NCI-H2171 treated with DMSO at 0.1 percent for 48 hours (cell line): ENCODE measurements at places on chromosomes 3 and 15.
A peak's percentile ranks its signal among the peaks of the same experiment; 100 is the strongest.

- DNase-seq, result no peak
Measured at GRCh38 chr3:18649666-18650363, 224.7 kb upstream of the SATB1 start.

GRCh38 chr3:158700559-158700958 is 28.1 kb upstream of the LXN start:
- DNase-seq, result no peak

DNA sequence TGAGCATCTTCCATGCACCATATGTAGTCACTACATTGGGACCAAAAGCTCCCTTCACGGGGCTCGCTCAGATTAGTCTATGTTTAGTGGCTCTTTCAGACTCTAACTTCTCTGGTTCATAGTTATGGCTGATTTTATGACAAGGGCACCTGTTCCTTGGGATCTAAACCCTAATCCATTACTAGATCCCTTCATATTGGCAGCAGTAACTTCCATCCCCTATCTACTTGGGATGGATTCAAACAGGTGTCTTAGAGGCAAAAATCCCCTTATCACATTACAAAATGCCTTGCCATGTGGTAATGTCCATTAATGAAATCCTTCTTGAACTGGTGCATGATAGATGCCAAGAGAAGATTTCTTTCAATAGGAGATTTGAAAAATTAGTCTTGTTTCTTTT is 96.7 kb upstream of the TP63 start:
- DNase-seq, result no peak

DNA sequence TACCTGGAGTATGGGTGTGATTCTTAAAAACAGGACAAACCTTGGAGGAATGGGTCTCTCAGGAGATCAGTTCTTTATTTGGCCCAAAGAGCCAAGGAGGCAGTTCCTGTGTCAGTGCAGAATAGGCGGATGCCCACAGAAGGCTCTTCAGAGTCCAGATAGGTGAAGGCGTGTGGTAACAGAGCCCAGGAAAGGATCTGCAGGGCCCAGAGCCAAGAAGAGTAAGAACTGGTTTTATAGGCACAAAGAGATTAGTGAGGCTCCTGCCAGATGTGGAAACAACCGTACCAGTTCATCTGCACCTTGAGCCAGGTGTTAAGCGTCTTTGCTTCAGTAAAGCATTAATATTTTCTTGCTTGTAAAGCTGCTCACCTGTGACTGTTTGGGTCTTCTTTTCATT is 140.1 kb upstream of the BFSP2 start:
- no peak for DNase-seq

- no peak for DNase-seq
Measured at GRCh38 chr15:81950841-81951414, 94.9 kb downstream of the MEX3B start.

- no peak for DNase-seq
Measured at GRCh38 chr15:39340903-39341645, 239.8 kb upstream of the THBS1 start.

GRCh38 chr15:100860829-100861510 is 18.7 kb upstream of the ALDH1A3 start:
- no peak for DNase-seq

GRCh38 chr3:58521917-58522631 is 14.9 kb downstream of the ACOX2 start:
- no peak for DNase-seq

- DNase-seq, result no peak
Measured at GRCh38 chr3:78668302-78668701, 1099.5 kb downstream of the ROBO1 start.

DNA sequence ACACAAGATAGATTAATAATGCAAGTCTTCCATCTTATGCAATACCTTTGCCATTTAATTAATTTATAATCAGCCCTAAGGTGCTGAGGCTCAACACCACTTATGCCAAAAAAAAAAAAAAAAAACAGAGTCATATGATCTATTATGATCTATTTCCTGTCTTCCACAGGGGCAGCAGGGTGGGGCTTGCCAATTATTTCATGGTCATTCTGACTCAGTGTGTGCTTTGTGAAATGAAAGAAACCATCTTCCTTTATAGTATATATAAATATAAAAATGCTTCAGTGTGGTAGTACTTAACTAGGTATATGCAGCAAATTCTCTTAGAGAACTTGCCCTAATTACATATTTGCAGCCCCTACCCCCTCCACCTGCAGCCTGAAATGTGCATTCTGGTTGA is 7.2 kb upstream of the RARB start:
- no peak for DNase-seq

DNA sequence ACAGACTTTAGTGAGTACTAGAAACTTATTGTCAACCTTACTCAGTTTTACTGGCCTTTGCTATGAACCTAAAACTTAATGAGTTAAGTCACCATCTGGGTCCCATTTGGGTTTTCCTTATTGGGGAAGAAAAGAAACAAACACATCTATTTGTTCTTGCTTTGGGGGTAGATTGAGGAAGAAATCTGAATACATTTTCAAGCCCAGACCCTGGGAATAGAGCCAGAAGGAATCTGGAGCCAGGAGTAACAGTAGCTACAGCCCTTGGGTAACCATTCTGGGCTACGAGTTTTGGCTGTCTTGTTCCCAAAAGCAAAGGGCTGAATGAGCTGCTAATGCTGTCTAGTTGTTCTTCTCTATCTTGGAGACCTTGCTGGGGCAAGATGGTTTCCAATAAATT is 16.5 kb downstream of the SLC12A1 start:
- no peak for DNase-seq

- DNase-seq, result peak; percentile 2
Measured at GRCh38 chr15:88018869-88019641, 237.5 kb downstream of the NTRK3 start.

DNA sequence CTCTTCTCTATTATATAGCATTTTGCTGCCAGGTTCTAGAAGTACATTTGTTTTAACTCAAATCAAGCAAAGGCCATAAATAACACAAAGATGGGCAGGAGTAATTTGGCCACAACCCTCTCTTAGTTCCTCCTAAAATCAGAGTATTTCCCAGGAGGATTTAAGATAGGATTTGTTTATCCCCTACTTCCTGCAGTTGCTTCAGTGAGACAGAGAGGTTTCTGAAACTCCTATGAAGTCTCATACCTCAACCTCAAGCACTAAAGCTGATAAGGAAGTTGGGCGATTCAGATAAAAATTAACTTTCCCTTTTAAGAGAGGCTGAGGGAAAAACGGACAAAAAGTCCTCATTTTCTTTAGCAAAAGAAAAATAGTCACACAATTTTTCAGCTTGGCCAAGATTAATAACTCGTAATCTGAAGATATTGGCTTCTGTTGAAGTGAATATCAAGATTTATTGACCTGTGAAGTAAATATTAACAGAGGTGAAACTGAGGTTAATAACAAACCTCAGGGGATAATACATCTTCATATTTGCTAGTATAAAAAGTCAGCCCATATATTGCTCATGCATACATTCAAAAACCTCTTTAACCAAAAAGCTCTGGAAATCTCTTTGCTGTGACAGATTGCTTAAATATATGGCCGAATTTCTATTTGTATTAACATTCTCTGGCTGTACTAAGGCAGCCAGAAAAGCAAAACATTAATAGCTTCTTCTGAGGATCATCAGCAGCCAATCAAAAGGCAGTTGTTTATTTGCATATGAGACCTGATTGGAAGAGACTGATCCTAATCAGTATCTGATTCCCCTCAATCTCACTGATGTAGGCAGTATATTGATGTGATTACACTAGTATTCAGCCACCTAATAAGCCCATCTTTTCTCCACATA is 90.6 kb upstream of the GADL1 start:
- DNase-seq, result no peak

- no peak for DNase-seq
Measured at GRCh38 chr15:41562244-41562643, 3.2 kb downstream of the TYRO3 start.
